Vagina (tissue), 2 donors: ENCODE measurements at places on chromosomes 13 and 19.

DNA sequence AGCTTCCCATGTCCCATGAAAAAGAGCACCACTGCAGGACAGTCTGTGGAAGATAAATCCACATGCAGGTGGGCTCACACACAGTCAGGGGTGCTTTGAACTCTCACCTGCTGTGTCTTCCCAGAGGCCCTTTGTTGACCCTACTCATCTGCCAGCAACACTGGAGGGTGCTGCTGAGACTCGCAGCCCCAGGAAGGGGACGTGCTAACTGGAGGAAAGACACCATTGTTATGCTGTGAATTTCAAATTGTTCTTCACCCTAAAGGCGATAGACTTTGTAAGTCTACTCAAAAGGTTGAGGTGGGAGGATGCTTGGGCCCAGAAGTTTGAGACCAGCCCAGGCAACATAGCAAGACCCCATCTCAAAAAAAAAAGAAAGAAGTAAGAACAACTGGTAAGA is 107.3 kb upstream of the SERP2 start:
- no peak for DNase-seq

DNA sequence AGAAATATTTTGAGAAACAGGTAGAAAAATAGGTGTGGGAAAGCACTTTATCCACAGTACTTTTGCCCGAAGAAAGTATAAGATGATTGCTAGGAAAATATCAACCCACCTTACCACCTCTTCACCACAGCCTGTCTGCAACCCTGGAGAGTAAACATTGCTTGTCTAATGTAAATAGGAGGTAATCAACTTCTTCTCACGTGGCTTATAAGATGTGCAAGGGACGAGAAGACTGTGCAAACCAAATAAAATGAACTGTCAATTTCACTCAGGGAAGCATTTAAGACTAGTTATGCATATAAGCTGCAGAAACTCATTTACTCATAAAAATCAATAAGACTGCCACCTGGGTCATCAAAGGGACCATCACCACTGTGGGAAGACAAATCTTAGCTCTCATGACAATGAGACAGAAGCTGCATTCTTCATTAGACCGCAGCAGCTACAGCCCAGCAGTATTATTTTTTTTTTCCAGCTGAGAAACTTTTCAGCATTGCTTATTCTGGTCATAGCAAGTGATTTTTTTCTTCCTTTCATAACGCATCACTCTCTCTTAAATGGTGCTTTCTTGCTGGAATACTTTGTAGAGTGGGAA is 807.7 kb upstream of the GPC6 start:
- DNase-seq: no peak

- DNase-seq: no peak
Observed at GRCh38 chr19:6768236-6768785, 1.1 kb upstream of the SH2D3A start.

DNA sequence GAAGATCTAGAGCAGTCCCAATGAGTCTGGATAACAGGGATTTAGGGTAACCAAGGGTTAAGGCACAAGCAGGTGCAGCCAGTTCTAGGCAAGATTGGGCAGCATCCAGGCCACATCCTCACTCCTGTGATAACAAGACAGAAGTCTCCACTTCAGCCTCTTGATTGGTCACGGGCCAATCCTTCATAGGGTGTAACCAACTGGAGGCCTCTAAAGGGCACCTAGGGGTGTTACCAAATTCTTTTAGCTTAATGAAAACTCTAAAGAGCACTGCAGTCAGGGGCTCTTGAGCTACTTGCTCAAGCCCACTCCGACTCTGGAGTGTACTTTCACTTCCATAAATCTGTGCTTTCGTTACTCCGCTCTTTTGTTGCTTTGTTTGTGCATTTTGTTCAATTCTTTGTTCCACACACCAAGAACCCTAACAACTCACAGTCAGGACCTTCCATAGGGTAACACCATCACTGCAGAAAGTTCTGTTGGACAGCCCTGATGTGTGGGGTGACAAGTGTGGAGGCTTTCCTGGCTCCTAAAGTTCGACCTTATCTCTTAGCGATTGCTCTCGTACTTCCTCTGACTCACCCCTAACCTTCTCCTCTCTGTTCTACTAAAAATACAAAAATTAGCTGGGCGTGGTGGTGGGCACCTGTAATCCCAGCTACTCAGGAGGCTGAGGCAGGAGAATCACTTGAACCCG is 36.1 kb downstream of the ZSWIM9 start:
- no peak for DNase-seq

DNA sequence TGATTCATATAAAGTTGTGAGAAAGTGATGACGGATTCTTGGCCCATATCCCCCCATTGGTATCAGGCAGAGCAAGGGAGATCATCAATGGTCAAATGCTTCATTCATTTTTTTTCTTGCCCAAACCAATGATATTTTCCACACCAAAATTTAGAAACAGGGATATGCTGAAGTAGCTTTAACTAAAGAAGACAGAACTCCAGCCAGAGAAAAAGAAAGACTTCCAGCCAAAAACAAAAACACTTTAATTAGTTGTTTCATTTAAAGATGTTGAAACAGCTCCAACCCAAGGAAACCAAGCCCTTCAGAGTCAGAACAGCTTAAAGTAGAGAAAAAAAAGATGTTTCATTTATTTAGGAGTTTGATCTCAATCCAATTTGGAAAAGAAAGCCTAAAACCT is 358.9 kb upstream of the NBEA start:
- DNase-seq: no peak

DNA sequence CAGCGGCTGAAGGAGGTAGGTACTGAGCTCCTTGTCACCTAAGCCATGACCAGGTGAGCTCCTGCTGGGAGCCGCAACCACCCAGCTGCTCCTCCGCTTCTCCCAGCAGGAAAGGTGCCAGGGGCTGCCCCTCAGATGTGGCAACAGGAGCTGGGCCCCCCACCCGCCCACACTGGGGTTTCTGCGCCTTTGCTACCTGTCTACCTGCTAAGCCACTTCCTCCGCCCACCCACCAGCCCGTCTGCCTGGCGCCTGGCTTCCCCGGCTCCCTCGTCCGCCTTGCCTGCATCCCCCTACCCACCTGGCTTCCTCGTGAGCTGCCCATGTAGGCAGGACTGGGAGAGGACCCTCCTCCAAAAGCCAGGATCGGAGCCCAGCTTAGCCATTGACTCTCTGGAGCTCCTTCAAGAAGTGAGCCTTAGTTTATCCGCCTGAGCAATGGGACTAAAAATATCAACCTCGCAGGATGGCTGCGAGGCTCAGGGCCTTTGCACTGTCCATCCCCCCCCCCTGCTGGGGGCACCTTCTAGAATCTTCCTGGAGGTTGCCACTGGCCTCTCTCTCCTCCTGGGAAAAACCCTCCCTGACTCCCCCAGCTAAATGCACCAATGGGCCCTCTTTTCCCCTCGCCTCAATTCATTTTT is 55.8 kb upstream of the KLF2 start:
- DNase-seq: no peak

DNA sequence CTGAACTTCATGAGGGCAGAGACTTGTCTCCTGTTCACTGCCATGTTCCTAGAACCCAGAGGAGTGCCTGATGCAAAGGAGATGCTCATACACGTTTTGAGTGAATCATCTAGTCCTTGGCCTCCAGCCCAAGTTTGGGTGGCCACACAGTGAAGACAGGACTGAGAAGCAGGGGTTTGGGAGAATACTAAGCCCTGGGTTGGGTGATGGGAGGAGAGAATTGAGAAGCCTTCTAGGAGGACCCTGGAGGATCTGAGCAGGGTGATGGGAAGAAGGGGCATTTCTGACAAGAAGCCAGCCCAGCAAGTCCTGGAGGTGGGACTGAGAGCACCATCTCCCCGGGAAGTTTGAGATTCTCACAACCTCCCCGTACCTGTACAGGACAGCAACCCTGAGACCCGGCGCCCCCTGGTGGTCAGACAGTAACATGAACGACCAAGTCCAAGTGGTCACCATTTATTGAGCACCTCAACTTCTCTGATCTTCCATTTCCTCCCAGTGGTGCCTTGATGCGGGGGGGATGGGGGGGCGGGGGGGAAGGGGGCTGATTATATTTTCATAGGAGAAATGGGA is 11.0 kb downstream of the CTU1 start:
- DNase-seq: no peak

DNA sequence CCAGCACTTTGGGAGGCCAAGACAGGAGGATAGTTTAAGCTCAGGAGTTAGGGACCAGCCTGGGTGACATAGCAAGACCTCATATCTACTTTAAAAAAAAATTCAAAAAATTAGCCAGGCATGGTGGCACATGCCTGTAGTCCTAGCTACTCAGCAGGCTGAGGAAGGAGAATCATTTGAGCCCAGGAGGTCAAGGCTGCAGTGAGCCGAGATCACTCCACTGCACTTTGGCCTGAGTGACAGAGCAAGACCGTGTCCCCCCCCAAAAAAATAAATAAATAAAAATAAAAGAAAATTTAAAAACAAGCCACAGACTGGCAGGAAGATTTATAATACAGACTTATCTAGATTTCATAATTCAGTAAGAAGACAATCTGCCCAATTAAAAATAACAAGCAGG is 14.8 kb downstream of the PSPC1 start:
- DNase-seq: no peak

DNA sequence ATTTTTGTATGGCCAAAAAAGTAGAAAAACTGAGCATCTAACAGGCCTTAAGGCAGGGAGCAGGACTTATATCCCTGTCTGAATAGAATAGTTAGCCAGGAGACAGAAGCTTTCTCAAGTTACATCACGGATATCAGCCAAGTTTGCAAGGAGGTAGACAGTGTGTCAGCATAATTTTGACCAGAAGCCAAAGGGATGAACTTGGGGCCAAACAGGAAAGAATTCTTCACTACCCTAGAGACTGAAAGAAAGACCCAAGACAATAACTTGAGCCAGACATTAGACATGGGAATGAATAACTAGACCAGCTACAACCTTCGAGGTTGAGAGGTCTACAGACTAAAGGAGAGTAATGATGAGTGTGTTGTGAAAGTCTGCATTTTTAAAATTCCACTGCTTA is 48.1 kb upstream of the PCDH9 start:
- no peak for DNase-seq

DNA sequence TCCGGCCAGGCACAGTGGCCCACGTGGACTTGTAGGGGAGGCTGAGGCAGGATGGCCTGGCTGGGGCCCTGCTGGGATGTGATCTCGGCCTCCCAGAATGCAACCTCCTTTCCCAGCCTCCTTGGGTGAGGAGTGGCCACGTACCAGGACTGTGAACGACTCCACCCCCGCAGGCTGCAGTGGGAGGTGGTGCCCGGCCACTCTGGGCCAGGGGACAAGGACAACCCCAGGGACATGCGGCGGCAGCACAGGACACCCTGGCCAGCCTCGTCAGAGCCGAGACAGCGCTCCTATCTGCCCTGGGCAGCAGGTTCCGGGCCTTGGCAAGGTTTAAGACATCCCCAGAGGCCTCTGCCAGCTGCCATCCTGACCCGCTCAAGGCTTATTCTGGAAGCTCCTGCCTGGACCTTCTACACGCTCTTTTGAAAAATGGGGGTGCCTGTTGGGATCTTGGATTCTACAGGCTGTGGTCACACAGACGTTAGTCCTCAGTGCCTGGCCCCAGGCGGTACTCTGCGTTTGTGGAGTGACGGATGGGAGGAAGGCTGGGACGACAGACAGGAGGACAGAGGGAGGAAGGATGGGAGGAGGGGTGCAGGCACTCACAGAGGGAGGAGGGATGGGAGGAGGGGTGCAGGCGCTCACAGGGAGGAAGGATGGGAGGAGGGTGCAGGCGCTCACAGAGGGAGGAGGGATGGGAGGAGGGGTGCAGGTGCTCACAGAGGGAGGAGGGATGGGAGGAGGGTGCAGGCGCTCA is 19.9 kb upstream of the CACTIN start:
- DNase-seq: no peak

GRCh38 chr19:9323557-9323918 is 441 bp upstream of the ZNF559 start:
- no peak for DNase-seq

GRCh38 chr13:30968846-30969245 is 36.4 kb downstream of the TEX26 start:
- no peak for DNase-seq

DNA sequence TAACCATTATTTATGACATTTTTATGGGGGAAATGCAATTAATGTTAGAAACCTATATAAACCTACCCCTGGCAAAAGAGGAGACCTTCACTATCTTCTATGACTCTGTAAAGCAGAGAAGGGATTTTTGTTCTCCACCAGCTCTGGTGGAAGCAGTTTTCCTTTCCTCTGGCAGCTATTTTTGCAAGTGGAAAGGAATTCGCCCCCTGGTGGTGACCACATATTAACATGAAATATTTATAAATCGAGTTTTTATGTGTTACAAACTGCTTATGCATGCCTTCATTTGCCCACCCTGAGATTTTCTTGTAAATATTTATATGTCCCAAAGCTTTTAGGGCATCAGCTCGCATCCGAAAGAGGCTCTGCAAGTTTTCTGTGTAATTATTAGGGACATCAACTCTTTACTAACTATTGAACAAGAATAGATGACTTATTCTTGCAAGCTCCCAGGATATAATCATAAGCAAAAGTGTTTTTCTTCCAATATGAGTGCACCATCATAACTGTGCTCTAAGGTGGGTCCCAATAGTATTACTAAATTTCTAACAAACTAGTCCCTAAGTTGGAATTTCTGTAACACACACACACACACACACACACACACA is 62.4 kb downstream of the SERTM1 start:
- no peak for DNase-seq

- DNase-seq: no peak
Observed at GRCh38 chr19:41821003-41821735, 23.3 kb downstream of the LYPD4 start.

DNA sequence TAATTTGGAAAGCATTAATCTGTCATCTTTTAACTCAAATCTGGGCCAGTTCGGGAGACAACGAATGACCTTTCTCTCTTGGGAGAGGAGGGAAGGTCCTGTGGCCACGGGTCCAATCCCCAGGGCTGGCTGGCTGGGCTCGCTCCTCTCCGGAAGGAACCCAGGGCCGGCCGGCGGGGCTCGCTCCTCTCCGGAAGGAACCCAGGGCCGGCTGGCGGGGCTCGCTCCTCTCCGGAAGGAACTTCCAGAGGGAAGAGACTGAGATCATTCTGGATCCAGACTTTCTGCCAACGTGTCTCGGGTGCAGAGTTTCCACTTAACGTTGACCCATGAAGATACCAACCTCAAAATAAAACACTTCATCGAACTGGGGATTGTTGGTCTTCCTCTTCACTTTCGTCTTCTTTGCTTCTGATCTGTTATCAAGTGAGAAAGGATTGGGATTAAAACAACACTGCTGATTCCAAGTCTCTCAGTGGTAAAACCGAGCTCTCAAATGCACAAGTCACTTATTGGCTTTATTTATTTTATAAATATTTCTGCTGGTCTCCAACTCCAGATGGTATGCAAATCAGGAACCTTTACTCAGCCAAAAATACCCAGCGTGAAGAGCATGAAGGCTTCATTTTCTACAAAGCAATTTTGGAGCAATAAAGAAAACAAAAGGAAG is 53.3 kb upstream of the C13orf46 start:
- no peak for DNase-seq

- no peak for DNase-seq
Observed at GRCh38 chr13:104098421-104098820, 1032.2 kb upstream of the SLC10A2 start.
